ENCODE measurements at places on chromosomes 5 and 9. TPM values are rescaled to one million over a fixed set of nuclear protein-coding genes. Genes with fewer than 3 reads are reported as not detected.

The CDH9 gene
- 0.05 TPM for polyA plus RNA-seq

The CAMK4 gene
- 16.9 TPM for polyA plus RNA-seq

The ENHO gene
- polyA plus RNA-seq = 1.1 TPM

The C8G gene
- 0.46 TPM for polyA plus RNA-seq

The CTXN3 gene
- polyA plus RNA-seq = not detected

The LCN9 gene
- not detected for polyA plus RNA-seq

The ESM1 gene
- polyA plus RNA-seq = 4.5 TPM

The ROR2 gene
- polyA plus RNA-seq = 29.7 TPM

The TRPM6 gene
- 0.31 TPM for polyA plus RNA-seq

The CDC25C gene
- 14.4 TPM for polyA plus RNA-seq

The CCDC180 gene
- polyA plus RNA-seq = 24.1 TPM

The EGR1 gene
- polyA plus RNA-seq = 383 TPM

The SLC2A6 gene
- polyA plus RNA-seq = 2.8 TPM

DNA sequence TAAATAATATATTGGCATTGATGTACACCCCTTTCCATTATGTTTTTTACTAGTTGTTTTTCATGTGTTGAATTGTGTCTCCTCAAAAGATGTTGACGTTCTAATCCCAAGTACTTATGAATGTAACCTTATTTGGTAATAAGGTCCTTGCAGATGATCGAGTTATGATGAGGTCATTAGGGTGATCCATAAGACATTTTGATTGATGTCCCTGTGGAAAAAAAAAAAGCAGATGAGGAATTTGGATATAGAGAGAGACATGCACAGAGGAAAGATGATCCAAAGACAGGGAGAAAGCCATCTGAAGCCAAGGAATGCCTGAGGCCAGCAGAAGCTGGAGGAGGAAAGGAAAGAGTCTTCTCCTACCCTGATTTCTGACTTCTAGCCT lies 632.7 kb downstream of the TLR4 start:
- DNase-seq = no peak

GRCh38 chr5:148732692-148733091 lies 78.4 kb upstream of the HTR4 start:
- DNase-seq = no peak

- peak; percentile 49 for DNase-seq
These were observed at the start of gene ARL10 for GRCh38 chr5:176365351-176366231. Gene ARL10 (plus strand): TSS chr5:176365487. CDS start chr5:176365564, 77 bp downstream.

GRCh38 chr5:9831823-9832222 lies 201.7 kb upstream of the TAS2R1 start:
- DNase-seq = peak; percentile 7

DNA sequence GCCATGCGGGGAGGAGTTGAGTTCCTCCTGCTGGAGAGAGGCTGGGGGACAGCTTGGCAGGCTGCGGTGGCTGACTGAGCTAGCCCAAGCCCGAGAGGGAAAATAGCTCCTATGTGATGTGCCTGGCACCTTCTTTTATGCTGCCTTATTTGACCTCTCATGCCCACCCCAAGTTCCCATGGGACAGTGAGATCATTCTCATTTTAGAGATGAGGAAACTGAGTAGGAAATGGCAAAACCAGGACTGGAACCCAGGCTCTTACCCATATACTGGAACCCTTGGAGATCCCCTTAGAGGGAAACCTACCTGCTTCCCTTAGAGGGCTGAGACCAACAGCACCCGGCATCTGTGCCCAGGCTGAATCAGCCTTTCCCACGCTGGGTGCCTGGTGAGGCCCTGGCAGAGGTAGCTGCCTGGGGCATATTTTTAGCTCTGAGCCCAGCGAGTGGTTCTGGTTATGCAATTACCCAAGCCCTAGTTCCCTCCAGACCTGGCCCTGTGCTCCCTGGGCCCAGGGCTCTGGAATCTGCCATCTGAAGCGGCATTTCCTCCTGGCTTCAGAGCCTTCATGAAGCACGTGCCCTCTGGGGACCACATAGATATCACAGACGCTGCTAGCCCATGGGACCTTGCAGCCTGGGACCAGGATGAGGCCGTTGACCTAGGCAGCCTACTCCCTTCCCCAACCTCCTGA lies 23.6 kb downstream of the COL27A1 start:
- DNase-seq = no peak

DNA sequence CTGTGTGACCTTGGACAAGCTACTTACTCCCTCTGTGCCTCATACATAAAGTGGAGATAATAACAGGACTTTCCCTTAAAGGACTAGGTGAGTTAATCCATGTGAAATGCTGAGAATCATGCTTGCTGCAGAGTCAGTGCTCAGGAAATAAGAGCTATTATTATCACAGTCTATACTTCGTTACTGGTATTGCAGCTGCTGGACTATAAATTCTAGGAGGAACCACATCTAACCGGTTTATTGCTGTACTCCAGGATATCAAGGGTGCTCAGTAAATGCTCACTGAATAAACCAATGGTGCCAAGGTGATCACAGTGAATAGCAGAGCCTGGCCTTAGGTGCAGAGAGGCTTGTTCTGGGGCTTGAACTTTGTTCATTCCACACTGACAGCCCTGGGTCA lies 69.3 kb downstream of the HSPA4 start:
- DNase-seq = no peak

- no peak for DNase-seq
These were observed 48.2 kb downstream of the ABCA1 start for GRCh38 chr9:104879555-104880309.

- peak; percentile 75 for DNase-seq
These were observed at the start of gene PALM2AKAP2 for GRCh38 chr9:109779711-109780452. Gene PALM2AKAP2 (plus strand): TSS chr9:109780198. CDS start chr9:109780489, 291 bp downstream.

DNA sequence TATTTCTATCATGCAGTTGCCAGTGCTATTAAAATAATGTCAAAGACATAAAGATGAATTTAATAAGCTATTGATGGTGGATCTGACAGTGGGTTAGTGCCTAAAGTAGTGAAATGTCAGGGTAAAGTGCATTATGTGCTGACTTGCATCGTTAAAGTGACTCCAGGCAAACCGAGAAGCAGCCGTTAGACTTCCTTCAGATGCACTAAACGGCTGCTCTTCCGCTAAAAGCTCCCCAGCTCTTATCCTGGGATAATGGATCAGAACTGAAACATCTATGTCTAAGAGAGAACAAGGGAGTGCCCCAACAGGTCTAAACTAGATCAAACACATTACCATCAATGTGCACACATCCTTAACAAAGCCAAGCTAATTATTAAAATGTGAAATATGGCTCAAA lies 468.2 kb downstream of the NTRK2 start:
- DNase-seq = no peak

GRCh38 chr9:14939378-14939777 lies 29.1 kb upstream of the FREM1 start:
- no peak for DNase-seq

DNA sequence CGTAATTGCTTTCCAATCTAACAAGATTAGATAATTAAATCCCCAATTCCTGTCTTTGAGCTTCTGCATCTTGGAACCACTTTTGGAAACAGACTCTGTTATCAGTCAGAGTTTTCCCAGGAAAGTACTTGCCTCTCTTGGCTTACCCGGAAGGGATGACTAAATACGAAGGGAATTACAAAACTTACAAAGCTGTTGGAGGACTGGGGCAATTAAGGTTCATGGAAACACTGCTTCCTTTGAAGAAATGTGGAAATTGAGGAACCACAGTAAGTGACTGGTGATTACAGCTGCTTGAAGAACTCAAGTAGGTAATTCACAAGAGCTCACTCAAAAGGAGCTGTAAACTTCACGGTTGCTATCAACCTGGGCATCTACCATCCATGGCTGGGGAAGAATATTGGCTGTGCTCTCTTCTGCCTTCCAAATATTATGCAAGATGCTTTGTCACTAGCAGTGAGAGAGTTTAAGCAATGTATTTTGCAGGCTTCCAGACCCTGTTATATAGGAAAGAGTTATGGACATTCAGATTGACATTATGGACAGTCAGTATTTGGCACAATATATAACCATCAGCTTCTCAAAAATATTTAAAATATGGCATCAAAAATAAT lies 104.6 kb upstream of the MAN2A1 start:
- DNase-seq = peak; percentile 12

DNA sequence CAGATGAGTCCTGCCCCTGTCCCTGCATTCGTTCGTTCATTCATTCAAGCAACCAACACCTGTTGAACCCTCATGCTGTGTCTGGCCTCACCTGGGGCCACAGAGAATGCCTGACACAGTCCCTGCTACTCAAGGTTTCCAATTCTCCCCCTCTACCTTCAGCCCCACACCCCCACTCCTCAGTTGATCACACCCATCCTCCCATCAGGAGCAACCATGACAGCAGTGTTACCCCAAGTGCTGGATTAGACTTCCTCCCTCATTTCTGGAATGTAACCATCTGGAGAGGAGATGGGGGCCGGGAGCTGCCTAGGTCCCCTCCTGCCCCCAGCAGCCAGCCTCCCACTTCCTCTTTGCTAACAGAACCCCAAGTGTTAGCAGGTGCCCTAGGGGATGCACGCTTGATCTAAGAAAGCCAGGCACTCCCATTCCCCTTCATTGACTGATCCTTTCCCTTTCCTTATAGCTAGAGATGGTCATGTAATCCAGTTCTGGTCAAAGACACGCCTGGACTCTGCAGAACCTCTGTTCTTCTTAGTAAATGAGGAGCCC lies 57.2 kb downstream of the SMIM23 start:
- no peak for DNase-seq
